NCI-H2029 treated with DMSO at 0.1 percent for 48 hours (cell line): ENCODE measurements at places on chromosomes 4 and X.
A peak's percentile ranks its signal among the peaks of the same experiment; 100 is the strongest.

DNA sequence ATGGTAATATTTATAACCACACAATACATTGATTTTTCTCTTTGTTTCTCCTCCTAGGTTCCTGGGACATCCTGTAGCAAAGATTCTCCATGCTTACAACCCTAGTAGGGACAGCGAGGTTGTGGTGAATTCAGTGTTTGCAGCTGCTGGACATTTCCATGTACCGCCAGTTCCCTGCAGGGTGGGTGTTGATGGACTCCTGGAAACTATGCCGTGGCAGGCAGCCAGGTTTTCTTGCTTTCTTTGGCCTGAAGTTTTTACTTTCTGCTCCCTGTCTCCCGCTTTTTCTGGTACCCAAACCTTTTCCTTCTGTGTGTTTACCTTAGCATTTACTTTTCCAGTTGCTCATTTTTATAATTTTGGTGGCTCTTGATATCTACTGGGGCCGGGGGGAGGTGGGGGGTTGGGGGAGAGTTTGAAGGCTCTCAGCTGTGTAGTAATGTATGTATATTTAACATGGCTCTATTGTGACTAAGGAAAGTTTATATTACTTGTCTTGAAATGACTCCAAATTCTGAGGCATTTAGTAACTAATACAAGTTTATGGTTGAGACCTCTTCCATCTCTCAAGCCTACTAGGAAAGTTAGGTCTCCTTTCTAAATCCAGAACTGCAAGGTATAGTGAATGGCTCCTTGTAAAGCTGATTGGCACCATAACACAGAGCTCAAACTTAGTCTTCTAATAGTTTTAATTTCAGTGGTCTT is 89.7 kb downstream of the TMEM131L start:
- DNase-seq = no peak

DNA sequence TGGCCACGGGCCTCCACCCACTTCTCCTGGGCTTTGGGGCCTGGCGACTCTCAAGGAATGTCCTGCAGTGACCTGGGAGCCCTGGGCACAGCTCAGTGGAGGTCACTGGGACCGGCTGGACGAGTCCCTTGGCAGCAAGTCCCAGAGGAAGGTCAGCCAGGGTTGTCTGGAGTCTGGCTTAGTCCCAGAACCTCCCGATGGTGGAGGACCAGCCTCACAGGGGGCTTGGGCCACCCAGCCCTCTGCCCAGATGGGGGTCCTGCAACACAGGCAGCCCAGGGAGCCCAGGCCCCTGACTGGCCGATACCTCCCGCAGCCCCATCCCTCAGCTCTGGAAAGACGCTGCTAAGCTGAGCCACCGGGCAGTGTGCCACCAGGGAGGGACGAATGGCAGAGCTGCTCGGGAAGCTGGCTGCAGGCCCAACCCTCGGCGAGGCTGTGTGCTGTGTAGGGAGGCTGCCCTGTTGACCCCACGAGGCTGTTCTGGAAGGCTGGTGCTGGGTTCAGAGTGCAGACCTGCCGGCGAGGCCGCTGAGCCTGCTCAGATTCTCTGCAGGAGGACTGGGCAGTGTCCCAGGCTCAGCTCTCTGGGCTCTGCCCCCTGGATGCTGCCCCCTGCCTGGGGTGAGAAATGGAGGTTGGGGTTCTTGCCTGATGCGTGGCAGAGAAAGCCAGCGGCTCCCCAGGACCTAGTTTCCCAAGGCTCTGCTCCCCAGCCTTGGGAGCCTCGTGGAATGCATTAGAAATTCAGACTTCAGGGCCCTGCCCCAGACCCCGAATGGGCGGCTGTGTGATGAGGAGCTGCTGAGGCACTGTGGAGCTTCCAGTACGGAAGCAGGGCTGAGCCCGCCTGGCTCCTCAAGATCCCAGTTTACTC is 61.7 kb downstream of the ADRA2C start:
- DNase-seq = peak; percentile 32

DNA sequence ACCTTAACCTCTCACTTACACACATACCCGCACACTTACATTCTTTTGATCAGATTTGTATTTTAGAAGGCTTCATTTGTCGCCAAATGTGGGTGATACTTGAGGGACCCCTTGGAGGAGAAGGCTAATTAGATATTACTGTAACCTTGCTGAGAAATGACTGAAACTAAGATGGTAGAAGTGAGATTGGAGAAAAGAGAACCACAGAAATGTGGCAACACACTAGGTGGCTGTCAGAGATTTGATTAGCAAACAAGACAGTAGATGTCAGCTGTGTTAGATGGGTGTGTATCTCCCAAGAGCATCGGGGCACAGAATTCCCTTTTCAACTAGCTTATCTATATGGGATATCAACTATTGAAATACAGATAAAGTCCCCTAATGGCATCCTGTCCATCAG is 149.3 kb upstream of the FABP2 start:
- no peak for DNase-seq

- no peak for DNase-seq
These were observed 306.5 kb upstream of the TECRL start for GRCh38 chr4:64715741-64716140.

DNA sequence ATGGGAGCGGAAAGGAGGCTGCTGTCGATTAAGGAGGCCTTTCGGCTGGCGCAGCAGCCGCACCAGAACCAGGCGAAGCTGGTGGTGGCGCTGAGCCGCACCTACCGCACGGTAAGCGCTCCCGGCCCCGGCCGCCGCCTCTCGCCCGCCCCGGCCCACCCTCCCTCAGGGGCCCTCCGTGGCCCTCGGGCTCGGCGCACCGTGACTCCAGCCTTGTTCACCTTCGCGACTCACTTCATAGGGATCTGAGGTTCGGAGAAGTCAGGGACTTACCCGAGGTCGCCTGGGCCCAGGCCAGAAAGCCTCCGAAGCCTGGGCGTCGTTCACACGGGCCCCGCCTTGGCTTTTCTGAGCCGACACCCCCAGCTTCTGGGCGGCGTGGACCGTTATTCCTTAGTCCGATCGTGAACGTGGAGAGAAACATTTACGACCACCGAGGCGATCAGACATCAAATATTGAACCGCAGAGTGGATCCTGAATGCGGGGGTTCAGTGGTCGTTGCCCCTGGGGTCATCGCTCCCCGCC is 362 bp downstream of the NCAPG start:
- DNase-seq = no peak

GRCh38 chrX:134158821-134159512 is 78.0 kb upstream of the CCDC160 start:
- DNase-seq = no peak

GRCh38 chr4:111330786-111331185 is 707.9 kb upstream of the PITX2 start:
- no peak for DNase-seq

DNA sequence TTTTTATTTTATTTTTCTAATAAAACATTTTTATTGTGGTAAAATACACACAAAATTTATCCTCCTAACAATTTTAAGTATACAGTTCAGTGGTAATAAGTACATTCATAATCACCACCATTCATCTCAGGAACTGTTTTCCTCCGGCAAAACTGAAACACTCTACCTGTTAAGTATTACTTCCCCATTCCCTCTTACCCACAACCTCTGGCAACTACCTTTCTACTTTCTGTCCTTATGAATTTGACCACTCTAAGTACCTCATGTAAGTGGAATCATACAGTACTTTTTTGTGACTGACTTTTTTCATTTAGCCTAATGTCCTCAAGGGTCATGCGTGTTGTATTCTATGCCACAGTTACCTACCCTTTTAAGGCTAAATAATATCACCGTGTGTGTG is 21.1 kb upstream of the HSFX4 start:
- DNase-seq = no peak
